ENCODE measurements at places on chromosomes 2 and 18.

- peak; percentile 3 for DNase-seq
Observed at GRCh38 chr2:41771710-41772109, 276.1 kb upstream of the PKDCC start.

DNA sequence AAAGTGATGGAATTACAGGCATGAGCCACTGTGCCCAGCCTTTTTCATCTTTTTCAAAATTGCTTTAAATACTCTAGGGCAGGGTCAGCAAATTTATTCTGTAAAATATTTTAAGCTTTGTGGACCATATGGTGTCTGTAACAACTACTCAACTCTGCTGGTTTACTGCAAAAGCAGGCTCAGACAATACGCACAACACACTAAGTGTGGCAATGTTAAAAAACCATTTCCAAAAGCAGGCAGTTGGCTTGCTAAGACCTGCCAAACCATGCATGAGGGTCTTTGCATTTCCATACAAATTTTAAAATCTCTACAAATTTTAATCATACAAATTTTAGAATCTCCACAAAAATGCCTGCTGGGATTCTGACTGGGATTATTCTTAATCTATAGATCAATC, 44.1 kb downstream of the YES1 start:
- no peak for DNase-seq

DNA sequence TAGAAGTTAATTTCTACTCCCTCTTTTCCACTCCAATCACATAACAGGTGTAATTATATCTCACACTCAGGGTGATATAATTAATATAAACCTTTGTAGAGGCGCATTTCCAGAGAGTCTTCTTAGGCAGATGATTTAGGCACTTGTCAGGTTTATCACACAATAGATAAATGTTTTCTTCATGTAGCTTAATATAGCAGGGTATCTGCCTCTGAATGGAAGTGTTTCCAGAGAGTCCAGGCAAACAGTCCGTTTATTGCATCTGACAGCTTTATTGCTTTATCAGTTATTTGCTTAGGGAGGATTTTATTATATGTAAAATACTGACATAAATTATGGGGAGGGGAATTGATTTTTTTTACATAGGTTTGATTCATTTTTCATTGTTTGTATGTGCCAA, 766.3 kb downstream of the SLC4A3 start:
- DNase-seq, result no peak

DNA sequence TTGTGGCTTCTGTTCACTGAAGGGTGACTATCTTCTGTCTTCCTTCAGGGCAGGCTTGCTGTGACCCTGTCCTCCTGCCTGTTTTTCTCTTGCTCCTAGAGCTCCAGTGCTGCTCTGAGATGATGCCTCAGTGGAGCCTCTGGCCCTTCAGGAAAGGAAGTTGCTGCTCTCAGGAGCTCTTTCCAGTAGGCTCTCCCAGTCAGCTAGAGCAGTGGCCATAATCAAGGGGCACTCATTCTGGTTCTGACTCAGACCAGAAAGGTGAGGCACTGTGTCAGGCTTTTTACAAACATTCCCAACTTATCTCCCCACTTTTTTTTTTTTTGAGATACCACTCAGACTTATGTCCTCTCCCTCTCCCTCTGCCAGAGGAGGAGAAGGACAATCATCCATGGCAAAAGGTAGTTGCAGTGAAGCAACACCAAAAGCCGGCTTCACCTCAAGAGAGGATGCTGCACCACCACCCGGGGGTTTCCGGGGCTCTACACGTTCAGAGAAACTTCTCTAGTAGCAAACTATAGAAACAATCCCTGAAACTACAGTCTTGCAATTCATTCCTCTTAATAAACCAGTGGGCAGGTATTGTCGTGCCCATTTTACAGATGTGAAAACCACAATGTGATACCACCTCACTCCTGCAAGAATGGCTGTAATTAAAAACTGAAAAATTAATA, 115.4 kb downstream of the ACTR3 start:
- no peak for DNase-seq

GRCh38 chr18:50788284-50788683, 31.5 kb downstream of the MRO start:
- DNase-seq, result peak; percentile 3

DNA sequence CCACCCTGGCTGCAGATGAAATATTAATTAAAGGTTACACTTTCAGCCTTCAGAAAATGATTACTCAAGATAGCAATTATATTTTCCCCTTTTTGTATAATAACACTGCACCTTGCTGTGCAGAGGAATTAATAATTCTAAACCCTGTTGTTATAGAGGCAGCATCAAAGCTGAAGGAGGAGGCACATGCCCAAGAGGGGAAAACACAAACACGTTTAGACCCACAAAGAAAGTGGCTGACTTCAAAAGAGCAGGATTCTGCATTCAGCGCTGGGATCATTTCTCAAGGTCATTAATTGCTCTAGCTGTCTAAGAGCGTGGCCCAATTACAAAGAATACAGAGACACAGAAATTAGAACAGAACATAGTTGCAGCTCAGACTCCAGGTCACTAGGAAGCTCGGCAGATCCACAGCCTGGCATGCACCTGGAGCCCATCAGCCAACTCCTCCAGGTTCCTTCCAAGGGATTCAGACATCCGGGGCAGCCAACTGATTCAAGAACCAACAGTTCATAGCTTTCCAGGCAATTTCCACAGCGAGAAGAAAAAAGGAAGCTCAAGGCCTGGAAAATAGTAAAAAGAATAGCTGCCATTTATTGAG, 102.3 kb upstream of the ID2 start:
- DNase-seq, result no peak

DNA sequence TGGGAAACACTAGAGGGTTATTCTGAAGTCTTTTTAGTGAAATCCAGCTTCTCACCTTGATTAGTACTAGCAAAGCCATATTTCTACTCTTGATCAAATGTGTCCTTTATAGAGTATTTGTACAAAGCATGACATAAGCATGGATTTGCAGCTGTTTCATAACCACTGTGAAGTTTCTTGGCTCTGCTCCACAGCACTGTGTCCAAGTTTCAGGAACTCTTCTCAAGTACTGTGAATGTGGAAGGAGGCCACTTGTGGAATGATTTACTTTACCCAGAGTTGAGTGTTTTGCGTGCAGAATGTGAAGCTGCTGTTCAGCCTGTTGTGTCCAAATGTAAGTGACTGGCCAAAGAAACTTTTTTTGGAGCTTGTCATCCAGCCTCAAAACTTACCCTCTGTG, 16.2 kb upstream of the MAPRE2 start:
- peak; percentile 91 for DNase-seq

GRCh38 chr2:75719616-75720015, 8.9 kb upstream of the GCFC2 start:
- DNase-seq, result no peak

DNA sequence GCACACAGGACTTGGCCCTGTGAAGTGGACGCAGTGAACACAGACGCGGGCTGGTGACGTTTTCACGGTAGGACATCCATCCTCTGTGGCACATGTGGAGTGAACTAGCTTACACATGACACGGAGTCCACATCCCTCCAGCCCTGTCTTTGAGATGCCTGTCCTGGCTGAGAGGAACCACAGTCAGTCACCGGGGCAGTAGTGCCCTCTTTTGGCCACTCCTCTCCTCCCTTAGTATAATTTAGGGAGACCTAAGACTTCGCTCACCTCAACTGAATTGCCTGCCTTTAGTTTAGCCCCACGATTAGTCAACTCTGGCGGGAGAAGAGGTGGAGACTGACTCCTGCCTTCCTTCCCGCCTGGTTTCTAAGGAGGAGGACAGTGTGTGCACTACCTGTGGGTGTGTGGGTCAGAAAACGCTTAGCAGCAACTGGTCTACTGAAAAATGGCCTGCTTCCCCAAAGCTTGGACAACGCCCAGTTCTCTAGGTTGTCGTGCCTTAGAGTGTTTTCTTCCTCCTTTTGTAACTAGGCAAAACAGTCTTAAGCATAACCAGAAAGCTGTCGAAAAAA, 70.6 kb downstream of the MBP start:
- DNase-seq, result no peak

DNA sequence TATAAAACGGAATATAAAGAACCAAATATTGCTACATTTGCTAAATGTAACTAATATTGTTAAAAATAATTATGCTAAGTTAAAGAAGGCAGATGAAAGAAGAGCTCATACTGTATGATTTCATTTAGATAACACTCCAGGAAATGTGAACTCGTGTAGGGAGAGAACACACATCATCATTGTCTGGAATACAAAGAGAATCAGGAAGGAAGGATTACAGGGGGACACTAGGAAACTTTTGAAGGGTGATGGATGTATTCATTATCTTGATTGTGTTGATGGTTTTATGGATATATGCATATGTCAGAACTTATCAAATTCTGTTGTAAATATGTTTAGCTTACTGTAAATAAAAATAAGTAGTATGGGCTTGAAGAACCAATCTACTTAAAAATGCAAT, 104.1 kb upstream of the TRIB2 start:
- no peak for DNase-seq

- DNase-seq, result no peak
Observed at GRCh38 chr2:175195012-175195411, 13.5 kb upstream of the ATP5MC3 start.

- no peak for DNase-seq
Observed at GRCh38 chr2:55162284-55163006, 69.6 kb downstream of the CLHC1 start.

- DNase-seq, result peak; percentile 47
Observed at GRCh38 chr2:44016282-44016681, 20.5 kb upstream of the LRPPRC start.

DNA sequence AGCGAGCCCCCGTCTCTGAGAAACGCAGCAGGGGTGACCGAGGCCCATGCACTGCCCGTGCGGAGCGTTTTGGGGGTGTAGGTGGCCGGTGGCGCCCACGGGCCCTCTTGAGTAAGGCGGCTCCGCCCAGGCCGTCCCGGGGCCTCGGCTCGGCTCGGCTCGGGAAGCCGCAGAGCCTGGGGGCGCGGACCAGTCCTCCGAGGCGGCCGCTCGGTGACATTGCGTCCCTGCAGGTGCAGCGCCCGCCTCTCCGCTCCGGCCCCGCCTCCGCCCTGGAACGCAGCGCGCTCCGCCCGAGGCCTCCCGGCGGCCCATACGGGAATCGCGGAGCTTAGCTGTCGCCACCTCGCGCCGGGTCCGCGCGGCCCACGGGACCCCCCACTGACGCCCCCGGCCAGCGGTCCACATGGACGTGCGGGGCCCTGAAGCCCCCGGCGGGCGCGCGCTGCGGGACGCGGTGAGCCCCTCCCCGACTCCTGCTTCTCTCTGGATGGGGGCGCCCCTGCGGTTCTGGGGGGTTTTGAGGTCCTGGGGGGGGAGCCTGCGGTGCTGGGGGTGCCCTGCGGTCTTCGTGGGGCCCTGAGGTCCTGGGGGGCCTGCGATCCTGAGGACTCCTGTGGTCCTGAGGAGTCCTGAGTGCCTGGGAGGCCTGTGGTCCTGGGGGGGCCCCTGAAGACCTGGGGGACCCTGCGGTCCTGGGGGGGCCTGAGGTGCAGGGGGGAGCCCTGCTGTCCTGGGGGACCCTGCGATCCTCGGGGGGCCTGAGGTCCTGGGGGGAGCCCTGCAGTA, at the start of gene HSBP1L1:
Gene HSBP1L1 (plus strand): TSS at position 314 of the 789 bp plus-strand sequence. CDS start 93 bp downstream, at position 407.
- DNase-seq, result peak; percentile 13

GRCh38 chr2:32632089-32632488, 4.2 kb downstream of the TTC27 start:
- DNase-seq, result peak; percentile 37

DNA sequence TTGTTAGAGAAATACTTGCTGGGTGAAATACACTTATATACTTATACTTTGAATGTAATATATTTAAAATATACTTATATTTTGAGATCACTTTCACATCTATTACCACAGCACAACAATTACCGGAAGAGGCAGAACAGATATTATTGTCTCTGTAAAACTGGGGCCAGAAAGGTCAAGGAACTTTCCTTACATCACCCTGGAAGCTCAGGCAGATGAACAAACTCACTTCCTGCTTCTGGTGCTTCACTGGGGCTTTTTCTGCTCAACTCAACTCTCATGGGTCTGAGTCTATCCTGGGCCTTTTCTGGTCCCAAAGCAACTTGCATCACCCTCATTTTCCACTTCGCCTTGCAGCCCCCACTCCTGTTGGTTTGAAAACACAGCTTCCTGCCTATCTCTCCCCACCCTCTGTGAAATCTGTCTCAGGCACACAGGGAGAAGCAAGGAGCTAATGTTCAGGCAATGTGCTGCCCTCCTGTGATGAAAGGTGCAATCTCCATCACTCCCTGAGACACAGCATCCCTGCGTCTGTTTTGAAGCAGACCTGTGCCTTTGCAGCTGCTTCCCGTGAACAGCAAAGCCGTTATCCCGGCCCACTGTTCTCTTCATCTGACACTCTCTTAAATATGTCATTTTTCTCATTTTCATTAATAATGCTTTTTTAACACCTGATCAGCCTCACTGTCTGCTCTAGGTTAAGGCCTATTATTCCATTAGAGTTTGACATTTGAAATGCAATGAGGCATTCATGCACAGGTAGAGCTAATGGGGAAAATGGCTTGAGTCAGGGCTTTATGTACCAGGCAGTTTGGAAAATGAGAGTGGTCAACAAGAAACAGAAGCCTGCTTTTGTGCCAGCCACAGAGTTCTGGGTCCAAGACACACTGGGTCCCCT, 251.9 kb upstream of the CHAC2 start:
- DNase-seq, result peak; percentile 28

DNA sequence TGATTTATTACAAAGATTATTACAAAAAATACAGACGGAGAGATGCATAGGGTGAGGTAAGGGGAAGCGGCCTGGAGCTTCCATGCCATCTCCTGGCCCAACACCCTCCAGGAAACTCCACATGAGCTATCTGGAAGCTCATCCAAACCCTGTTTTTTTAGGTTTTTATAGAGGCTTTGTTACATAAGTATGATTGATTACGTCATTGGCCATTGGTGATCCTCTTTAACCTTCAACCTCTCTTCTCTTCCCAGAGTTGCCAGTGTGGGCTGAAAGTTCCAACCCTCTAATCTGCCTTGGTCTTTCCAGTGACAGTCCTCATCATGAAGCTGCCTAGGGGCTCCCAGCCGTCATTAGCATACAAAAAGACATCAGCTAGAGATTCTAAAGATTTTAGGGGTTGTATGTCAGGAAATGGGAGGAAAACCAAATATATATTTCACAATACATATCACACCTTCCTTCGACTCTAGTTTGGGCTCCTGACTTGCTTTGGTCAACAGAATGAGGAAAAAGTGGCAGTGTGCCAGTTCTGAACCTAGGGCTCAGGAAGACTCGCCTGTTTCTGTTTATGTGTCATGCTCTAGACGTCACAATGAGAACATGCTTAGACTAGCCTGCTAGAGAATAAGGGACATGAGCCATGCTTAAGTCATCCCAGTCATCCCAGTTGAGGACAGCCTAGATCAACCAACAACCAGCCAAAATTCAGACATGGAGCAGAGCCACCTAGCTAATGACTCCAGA, 54.1 kb downstream of the ETAA1 start:
- peak; percentile 58 for DNase-seq

GRCh38 chr18:50839341-50839740, 19.5 kb upstream of the MRO start:
- no peak for DNase-seq
